ENCODE measurements at places on chromosomes 2 and 18.

- DNase-seq = no peak
Observed at GRCh38 chr18:9008200-9008708, 94.2 kb upstream of the NDUFV2 start.

DNA sequence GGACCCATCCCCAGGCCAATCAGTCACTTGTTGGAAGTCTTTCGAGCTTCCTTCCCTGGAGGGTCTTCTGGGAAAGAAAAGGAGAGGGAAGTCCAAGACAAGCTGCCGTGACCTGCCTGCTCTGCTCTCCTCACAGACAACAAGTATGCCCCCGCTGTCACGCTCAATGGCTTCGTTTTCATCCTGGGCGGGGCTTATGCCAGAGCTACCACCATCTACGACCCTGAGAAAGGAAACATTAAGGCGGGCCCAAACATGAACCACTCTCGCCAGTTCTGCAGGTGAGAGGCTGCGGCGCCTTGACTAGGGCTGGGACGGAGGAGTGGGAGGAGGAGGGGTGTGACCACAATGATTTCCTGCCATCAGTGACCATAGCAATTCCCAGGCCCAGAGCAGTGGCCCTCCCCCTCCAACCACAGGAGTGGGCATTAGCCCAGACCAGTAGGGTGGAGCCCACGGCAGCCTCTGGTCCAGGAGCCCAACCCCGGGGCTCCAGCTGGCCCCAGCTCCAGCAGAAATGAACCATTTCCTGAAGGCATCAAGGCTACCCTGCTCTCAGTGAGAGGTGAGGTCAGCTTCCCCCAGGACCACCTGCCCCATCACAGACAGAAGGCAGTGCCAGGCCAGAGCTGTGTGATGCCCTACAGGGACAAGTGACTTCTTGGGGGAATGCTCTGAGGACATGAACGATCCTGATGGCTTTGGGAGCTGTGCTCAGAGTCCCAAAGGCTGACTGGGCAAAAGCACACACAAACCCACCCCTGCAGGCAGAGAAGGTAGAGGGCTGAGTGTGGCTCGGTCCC is 223.1 kb downstream of the ATAD2B start:
- DNase-seq = no peak

GRCh38 chr2:18402831-18403230 is 157.6 kb downstream of the RDH14 start:
- no peak for DNase-seq

GRCh38 chr18:45850021-45850420 is 24.5 kb downstream of the SIGLEC15 start:
- DNase-seq = no peak

GRCh38 chr18:34411952-34412351 is 187.2 kb upstream of the NOL4 start:
- no peak for DNase-seq

DNA sequence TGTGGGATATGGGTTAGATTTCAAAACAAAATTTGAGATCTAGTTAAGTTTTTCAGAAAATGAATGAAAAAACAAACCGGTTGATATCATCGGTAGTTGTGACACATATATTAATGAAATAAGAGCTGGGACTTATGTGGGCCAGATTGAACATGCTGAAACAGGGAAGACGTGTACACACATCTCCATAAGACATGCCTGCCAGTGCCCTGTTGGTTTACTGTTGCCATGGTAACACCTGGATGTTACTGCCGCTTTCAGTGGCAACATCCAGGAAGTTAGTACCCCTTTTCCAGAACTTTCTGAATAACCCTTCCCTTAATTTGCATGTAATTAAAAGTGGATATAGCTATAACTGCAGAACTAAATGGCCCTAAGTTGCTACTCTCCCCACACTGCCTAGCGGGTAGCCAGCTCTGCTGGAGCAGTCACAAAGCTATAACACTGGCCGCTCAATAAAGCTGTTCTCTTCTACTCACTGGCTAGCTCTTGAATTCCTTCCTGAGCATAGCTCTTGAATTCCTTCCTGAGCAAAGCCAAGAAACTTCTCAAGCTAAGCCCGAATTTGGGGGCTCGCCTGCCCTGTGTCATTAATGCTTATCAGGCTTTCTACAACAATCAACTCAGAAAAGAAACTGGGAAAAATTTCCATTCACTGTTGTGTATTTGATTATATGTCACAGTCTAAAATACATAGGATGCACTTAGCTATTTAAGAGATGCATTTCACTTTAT is 776.3 kb upstream of the CDH7 start:
- no peak for DNase-seq

GRCh38 chr2:176099728-176100546 is at the start of gene HOXD12:
Gene HOXD12, plus strand, starts transcription at chr2:176099795. Its CDS starts 7 bp downstream, at chr2:176099802.
- no peak for DNase-seq

- no peak for DNase-seq
Observed at GRCh38 chr2:160205505-160205904, 5.4 kb upstream of the ITGB6 start.

- DNase-seq = no peak
Observed at GRCh38 chr2:37037771-37038170, 46.4 kb downstream of the HEATR5B start.

DNA sequence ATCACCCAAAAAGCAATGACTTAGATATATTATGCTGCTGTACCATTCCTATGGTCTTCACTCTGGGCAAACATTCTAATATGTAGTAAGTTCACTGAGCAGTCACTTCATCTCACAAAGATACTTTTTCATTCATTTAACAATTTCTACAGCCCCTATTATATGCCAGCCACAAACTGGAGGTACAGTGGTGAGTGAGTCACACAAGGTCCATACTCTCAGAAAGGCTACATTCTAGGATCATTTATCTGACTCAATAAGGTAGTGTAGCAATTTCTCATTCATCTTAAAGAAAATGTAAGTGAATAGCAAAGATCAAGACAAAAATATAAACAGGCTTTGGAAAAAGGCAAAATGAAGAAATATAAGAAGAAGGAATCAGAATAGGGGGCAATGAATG is 40.5 kb downstream of the NHEJ1 start:
- DNase-seq = no peak

DNA sequence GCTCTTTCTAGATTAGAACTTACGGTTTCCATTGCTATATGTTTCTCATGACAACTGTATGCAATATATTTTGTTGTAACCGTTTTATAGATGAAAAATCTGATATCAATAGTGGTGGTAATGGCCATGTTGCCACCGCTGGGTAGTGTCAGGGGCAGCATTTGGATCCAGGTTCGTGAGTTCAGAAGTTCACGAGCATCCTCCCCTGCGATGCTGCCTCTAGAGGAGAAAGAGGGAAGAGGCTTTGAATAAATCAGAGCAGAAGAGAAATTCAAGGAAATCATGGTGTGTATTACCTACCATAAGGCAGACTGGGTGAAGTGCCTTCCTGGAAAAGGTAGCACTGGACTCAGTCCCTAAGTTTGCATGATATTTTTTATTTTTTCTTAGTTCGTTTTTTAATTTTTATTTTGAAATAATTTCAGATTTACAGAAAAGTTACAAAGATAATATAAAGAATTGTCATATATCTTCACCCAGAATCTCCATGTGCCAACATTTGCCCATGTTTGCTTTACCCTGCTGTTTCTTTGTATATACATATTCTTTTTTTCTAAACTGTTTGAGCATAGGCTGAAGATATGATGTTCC is 3.3 kb upstream of the ZBTB7C start:
- DNase-seq = no peak

DNA sequence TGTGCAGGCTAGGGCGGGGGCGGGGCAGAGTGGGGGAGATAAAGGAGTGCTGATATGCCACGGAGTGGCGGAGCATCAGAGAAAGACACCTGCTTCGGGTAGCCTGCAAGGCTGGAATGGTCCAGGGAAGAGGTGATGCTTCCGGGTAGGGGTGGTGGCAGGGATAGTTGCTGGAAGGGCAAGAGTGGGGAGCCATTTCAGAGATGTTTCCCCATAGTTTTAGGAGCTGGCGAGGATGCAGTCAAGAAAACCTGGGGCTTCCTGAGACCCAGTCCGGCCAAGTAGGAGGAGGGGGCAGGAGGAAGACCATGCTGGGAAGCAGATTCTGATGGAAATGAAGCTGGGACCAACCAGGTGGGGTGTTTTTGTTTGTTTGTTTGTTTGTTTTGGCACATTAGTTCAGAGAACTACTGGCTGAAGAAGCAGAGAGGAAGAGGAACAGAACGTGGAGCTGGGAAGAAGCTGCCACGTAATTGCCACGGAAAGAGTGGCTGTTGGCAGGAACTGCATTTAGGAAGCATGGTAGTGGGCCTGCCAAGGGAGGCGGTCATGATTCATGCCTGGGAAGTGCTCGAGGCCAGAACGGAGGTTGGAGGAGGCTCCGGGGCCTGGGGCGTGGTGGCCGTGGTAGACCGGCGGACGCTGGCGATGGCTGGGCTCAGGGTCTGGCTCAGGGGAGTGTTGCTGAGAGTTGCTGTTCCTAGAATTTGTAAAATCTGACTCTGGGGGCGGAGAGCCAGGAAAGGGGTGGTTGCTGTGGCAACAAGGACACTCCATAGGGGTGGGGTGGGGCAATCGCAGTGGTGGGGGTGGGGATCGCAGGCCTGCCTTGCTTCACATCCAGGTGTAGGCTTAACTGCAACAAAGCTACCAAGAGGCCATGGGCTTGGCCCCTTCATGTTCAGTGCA is 8.6 kb upstream of the INPP5D start:
- no peak for DNase-seq

- DNase-seq = no peak
Observed at GRCh38 chr18:12015416-12016062, 34.2 kb downstream of the IMPA2 start.

- no peak for DNase-seq
Observed at GRCh38 chr2:108615480-108616090, 81.3 kb downstream of the LIMS1 start.

GRCh38 chr2:105800953-105801635 is 56.4 kb downstream of the NCK2 start:
- DNase-seq = no peak

DNA sequence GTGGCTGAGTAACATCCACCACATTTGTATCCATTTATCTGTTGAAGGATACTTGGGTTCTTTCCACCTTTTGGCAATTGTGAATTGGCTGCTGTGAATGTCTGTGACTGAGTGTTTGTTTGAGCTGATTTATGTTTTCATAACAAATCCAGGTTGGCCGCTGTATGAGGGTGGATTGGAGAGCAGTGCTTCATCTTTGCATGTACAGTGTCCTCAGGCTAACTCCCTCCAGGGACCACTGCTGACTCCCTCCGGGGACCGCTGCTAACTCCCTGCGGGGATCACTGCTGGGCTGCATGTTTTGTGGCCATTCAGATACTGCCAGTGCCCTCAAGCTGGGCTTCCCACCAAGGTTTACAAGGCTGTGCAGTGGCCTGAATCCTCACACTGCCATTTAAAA is 10.2 kb downstream of the BOK start:
- no peak for DNase-seq

GRCh38 chr18:77091366-77091765 is 41.2 kb downstream of the MBP start:
- no peak for DNase-seq

- DNase-seq = no peak
Observed at GRCh38 chr2:231348704-231349373, 46.7 kb upstream of the B3GNT7 start.

DNA sequence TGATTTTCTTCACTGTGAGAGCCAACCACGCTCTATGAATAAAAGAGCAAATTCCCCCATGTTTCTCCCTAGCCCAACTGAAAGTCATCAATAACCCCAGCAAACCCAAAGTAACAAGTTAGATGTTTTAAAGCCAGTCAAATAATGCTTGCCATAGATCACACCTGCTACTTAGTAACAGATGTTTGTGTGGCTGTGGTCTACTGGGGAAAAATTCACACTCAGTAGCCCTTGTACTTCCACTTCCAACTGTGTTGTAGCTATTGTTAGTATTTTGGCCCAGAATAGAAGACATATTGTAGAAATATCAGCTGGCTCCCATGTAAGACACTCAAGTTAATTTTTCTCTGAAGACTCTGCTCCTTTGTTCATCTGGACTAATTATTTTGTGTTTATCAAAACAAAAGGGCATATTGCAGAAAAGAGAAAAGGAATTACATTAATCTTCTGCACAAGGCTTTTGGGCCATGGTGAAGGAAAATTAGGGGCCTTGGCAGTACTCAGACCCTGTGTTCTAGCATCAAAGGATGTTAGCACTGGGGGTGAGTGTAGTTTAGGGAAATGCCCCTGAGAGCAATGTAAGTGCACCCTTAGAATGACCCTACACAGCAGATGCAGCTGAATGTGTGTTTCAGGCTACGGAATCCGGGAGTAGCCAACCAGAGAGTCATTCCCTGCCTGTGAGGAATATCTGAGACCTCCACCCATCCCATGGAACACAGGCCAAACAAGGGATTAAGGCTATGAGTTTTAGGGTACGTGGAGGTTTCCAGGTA is 521.9 kb downstream of the EPHA4 start:
- no peak for DNase-seq

GRCh38 chr18:42092848-42093247 is 137.8 kb downstream of the PIK3C3 start:
- DNase-seq = no peak

DNA sequence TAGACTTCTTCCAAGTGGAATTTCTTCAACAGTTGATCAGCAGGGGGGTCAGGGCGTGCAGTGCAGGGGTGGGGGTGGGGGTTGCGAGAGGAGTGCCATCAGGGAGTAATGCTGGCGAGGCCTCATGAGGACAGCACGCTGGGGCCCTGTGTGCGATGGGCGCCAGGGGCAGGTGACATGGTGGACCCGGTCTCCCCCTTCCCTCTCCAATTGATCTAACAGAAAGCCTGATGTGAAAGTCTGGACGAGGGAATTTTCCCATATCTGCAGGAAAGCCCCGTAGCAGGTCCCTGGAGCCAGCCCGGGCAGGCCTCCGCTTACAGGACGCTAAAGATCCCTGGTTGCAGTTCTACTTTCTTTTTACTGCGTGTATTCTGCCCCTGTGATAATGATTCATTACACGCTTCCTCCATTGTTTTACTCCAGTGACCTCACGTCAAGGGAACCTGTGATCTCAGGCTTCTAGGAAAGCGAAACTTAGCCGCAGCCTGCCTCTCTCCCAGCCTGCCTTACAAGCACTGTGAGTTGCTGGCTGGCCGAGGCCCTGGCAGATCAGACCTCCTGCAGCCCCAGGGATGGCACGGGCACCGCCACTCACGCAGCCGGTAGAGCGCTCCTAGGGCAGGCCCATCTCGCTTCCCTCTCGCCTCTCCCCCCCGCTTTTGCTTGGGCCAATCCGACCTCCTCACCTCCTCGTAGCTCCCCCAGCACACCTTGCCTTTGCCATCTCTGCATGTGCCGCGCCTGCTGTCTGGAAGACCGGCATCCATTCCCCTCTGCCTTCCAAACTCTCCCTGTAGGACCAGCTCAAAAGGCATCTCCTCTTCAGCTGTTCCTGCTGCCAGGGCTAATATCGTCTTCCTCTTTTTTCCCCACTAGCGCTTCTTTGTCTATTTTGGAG is 19.2 kb downstream of the NEURL3 start:
- no peak for DNase-seq

Measured in cortex of kidney (tissue), 1 donor.